ENCODE measurements at places on chromosomes 3 and 15. TPM values are rescaled to one million over a fixed set of nuclear protein-coding genes. Genes with fewer than 3 reads are reported as not detected.
A peak's percentile ranks its signal among the peaks of the same experiment; 100 is the strongest.

DNA sequence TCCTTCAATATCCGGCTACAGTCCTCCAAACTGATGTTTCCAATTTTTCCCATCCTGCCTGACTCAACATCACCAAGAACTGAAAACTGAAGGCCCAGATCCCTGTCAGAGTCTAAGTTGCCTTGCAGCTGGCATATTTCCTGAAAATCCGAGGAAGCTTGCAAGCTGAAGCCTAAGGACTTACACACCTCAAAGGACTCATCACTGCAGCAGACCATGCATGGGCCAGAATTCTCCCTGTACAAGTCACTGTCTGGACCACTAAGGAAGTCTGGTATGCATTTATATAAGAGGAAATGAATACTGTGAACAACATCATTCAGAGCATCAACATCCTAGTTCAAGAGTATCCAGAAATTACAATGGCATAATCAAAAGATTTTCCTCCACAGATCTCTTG, 548.8 kb upstream of the MDFIC2 start:
- no peaks in the 10 kb centered on the region for H3K4me1 ChIP-seq
- no peaks in the 10 kb centered on the region for H3K36me3 ChIP-seq
- no peaks in the 10 kb centered on the region for H3K27me3 ChIP-seq

- H3K36me3 ChIP-seq: no peaks in the 10 kb centered on the region
- no peak for DNase-seq
- no peaks in the 10 kb centered on the region for H3K27me3 ChIP-seq
- H3K4me3 ChIP-seq: no peak overlapping the region
Measured at GRCh38 chr3:186921578-186921977, 8.7 kb upstream of the ST6GAL1 start.

GRCh38 chr3:195356151-195357086, 85.5 kb upstream of the XXYLT1 start:
- H3K4me1 ChIP-seq: no peaks in the 10 kb centered on the region
- H3K4me3 ChIP-seq: no peak overlapping the region
- DNase-seq: no peak
- H3K36me3 ChIP-seq: no peaks in the 10 kb centered on the region
- no peak overlapping the region for H3K27ac ChIP-seq

DNA sequence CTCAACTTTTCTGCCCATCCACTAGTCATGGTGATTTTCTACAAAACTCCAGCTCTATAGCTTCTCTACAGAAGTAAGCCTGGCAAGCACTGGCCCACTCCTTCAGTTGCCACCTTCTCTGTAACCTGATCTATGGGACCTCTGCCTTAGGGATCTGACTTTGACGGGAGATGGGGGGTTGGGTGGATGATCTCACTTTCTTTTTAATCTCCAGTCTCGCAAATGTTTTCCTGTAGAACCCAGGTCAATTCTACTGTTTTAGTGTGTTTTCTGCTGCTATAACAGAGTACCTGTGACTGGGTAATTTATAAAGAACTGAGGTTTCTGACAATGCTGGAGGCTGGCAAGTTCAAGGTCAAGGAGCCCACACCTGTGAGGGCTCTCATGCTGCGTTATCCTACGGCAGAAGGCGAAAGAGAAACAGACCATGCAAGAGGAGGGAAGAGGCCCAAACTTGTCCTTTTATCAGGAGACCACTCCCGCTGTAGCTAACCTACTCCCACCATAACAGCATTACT, 189.9 kb upstream of the THRB start:
- no peaks in the 10 kb centered on the region for H3K27me3 ChIP-seq
- H3K4me1 ChIP-seq: peaks cover 3% of the 10 kb centered on the region
- no peak overlapping the region for H3K4me3 ChIP-seq
- no peak overlapping the region for H3K27ac ChIP-seq

GRCh38 chr3:138898301-138898700, 48.6 kb downstream of the FOXL2 start:
- no peak overlapping the region for H3K4me3 ChIP-seq
- H3K27ac ChIP-seq: peak overlapping the region; percentile 69
- no peaks in the 10 kb centered on the region for H3K4me1 ChIP-seq
- no peaks in the 10 kb centered on the region for H3K36me3 ChIP-seq

GRCh38 chr3:135215516-135215915, 420.5 kb downstream of the EPHB1 start:
- DNase-seq: no peak
- no peak overlapping the region for H3K27ac ChIP-seq
- no peaks in the 10 kb centered on the region for H3K36me3 ChIP-seq
- no peaks in the 10 kb centered on the region for H3K27me3 ChIP-seq

DNA sequence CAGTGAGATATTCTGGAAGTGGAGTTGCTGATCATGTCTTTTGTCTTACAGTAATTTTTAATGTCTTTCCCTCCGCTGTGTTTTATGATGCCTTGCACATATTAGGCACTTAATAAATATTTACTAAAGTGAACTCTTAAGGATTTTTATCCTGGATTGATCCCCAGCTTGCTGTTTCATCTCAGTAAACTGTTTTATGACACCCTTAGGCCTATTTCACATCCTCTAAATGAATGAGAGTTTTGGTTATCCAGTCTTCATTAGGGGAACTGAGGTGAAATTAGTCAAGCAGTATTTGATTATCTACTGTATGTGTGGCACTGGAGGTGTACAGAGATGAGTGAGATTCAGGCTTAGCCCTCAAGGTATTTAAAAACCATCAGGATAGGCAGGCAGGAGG, 19.8 kb downstream of the CHCHD6 start:
- no peak for DNase-seq
- H3K27ac ChIP-seq: no peak overlapping the region
- H3K4me1 ChIP-seq: no peaks in the 10 kb centered on the region
- H3K36me3 ChIP-seq: no peaks in the 10 kb centered on the region
- H3K4me3 ChIP-seq: no peak overlapping the region
- no peaks in the 10 kb centered on the region for H3K27me3 ChIP-seq

GRCh38 chr15:69244798-69245197, 53.9 kb upstream of the PAQR5 start:
- DNase-seq: no peak
- H3K4me1 ChIP-seq: no peaks in the 10 kb centered on the region
- H3K4me3 ChIP-seq: no peak overlapping the region
- no peaks in the 10 kb centered on the region for H3K36me3 ChIP-seq
- no peaks in the 10 kb centered on the region for H3K27me3 ChIP-seq
- H3K27ac ChIP-seq: no peak overlapping the region

DNA sequence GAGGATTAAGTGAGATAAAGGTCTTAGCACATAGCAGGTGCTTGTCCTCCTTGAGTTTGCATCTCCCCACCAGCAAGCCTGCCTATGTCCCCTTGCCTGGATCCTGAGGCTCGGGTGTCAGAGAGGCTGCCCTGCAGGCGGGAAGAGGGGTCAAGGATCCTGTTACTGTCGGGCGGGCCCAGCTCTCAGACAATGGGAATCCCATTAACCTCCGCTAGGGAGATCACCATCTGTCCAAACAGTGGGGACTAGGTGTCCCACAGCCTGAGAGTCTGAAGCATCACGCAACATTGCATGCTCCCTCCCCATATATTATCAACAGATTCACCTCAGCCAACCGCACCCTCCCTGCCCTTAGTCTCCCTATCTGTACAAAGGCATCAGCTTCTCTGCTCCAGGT, 151.4 kb downstream of the FBLN2 start:
- no peak overlapping the region for H3K4me3 ChIP-seq
- no peak overlapping the region for H3K27ac ChIP-seq
- H3K4me1 ChIP-seq: no peaks in the 10 kb centered on the region
- peaks cover 4% of the 10 kb centered on the region for H3K27me3 ChIP-seq
- H3K36me3 ChIP-seq: no peaks in the 10 kb centered on the region

GRCh38 chr3:164486150-164486549, 592.1 kb downstream of the SI start:
- no peak overlapping the region for H3K27ac ChIP-seq
- no peak overlapping the region for H3K4me3 ChIP-seq
- H3K27me3 ChIP-seq: no peaks in the 10 kb centered on the region
- DNase-seq: no peak

COL7A1 gene
- 4.8 TPM for total RNA-seq

CCR1 gene
- total RNA-seq: 3.3 TPM

PLSCR2 gene
- not detected for total RNA-seq

HYAL1 gene
- 1.8 TPM for total RNA-seq
